Activated naive CD8-positive, alpha-beta T cell treated with anti-CD3 and anti-CD28 coated beads for 36 hours (primary cell): ENCODE measurements at places on chromosomes 3 and 15. TPM values are rescaled to one million over a fixed set of nuclear protein-coding genes. Genes with fewer than 3 reads are reported as not detected.

MKRN2 gene
- 27.8 TPM for total RNA-seq

- H3K4me1 ChIP-seq = no peaks in the 10 kb centered on the region
- H3K27me3 ChIP-seq = peaks cover 30% of the 10 kb centered on the region
- H3K4me3 ChIP-seq = no peak overlapping the region
- DNase-seq = no peak
- H3K27ac ChIP-seq = no peak overlapping the region
Observed at GRCh38 chr15:39828374-39828931, 45.8 kb upstream of the FSIP1 start.

CLDN18 gene
- total RNA-seq = not detected

GRCh38 chr3:117892431-117892841 is 1142.2 kb downstream of the IGSF11 start:
- no peaks in the 10 kb centered on the region for H3K27me3 ChIP-seq
- no peak for DNase-seq
- H3K36me3 ChIP-seq = no peaks in the 10 kb centered on the region
- H3K4me3 ChIP-seq = no peak overlapping the region

FRMD5 gene
- total RNA-seq = 0.42 TPM

- no peak for DNase-seq
- H3K27ac ChIP-seq = no peak overlapping the region
- H3K36me3 ChIP-seq = no peaks in the 10 kb centered on the region
- no peaks in the 10 kb centered on the region for H3K27me3 ChIP-seq
- no peaks in the 10 kb centered on the region for H3K4me1 ChIP-seq
Observed at GRCh38 chr3:21705769-21706168, 45.2 kb downstream of the ZNF385D start.

DNA sequence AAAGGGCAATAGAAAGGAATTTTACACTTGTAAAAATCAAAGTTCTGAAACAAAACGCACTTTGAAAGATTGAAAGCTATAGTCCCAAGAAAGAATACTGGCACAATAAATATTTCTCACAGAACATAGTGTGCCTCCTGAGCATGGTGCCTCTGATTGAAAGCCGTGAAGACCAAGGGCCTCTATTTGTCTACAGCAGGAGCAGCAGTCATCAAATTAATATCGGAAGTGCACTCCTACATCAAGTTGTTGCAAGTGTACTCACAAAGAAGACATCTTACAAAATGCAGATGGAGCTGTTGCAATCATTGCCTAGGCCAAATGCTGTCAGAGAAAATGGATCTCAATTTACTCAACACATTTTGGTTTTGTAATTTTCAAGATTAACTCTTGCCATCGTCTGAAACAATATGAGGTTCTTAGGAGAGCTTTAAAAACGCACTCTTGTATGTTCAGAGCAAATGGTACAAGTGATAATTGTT is 9.2 kb upstream of the WDR49 start:
- peaks cover 3% of the 10 kb centered on the region for H3K36me3 ChIP-seq
- no peaks in the 10 kb centered on the region for H3K27me3 ChIP-seq
- H3K4me1 ChIP-seq = no peaks in the 10 kb centered on the region
- H3K27ac ChIP-seq = no peak overlapping the region
- no peak overlapping the region for H3K4me3 ChIP-seq
- no peak for DNase-seq

PRSS50 gene
- not detected for total RNA-seq

DNA sequence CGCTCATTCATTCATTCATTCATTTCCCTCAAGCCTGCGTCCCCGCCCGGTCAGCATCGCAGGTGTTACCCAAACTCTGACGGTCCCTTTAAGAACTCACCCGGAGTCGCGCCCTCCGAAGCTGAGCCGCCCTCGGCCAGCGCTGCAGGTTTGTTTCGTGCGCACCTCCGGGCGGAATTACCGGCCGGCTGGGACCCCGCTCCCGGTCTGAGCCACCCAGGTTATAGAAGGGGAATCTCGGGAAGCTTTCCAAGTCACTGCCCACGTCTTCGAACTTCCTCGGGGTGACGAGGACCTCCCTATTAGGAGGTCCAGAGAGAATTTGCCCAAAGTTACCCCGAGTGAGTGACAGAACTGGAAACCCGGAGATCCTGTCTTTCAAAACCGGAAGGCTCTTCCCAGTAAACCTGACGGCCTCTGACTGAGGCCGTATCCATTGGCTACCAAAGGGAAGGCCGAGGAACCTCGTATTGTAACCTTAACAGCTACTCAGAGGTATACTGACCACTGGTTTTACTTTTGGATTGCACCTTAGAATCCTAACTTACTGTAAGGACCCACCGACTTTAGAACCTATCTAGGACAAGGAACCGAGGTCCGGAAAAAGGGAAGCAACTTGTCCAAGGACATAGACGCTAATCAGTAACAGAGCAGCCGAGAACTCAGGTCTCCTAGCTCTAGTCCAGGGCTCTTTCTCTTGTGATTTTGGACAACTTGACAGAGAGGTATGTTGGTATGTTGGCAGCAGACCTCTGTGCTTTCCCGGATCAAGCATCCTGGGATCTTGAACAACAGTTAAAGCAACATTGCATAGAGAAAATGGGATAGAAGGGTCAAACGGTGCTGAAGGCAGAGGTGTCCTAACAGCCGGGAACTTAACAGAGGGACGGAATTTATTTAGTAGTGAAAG is 788 bp upstream of the DLG1 start:
- peak overlapping the region; percentile 70 for H3K27ac ChIP-seq
- peak overlapping the region; percentile 89 for H3K4me3 ChIP-seq
- peak; percentile 46 for DNase-seq

GRCh38 chr15:43266834-43267233 is at the start of gene TGM5:
Gene TGM5 (minus strand): TSS chr15:43266928. CDS start chr15:43266849, 79 bp downstream.
- DNase-seq = no peak
- H3K27me3 ChIP-seq = peaks cover 15% of the 10 kb centered on the region
- H3K4me3 ChIP-seq = no peak within 1 kb of the TSS
- no peak within 1 kb of the TSS for H3K27ac ChIP-seq
- H3K4me1 ChIP-seq = peaks cover 3% of the 10 kb centered on the region

DNA sequence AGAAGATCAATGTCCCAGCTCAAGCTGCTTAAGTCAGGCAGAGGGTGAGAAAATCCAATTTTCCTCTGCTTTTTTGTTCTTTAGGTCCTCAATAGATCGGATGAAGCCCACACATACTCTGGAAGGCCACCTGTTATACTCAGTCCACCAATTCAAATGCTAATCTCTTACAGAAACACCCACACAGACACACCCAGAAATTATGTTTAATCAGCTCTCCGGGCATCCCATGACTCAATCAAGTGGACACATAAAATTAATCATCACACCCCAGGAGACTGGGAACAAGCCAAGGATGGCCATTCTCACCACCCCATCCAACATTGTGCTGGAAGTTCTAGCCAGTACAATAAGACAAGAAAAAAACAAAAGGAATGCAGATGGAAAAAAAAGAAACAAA is 67.8 kb upstream of the SLC24A5 start:
- H3K4me3 ChIP-seq = no peak overlapping the region
- no peaks in the 10 kb centered on the region for H3K36me3 ChIP-seq
- peaks cover 19% of the 10 kb centered on the region for H3K27me3 ChIP-seq
- H3K4me1 ChIP-seq = no peaks in the 10 kb centered on the region

DNA sequence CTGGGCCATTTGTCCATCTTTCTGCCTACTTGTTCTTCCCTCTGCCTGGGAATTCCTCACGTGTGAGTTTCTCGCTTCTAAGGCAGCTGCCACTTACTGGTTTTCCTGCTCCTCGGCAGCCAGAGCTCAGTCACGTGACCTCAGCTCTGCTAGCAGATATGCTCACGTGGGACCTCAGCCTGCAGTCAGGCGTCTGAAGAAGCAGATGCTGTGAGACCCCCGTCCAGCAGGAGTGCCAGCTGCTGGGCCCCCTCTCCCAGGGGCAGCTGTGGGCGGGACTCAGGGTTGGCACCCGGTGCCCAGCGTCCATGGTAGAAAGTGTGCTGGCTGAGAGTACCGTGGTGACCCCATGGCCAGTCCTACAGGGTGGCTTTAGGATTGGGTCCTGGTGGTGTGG is 161.3 kb upstream of the TLE3 start:
- no peaks in the 10 kb centered on the region for H3K36me3 ChIP-seq
- H3K4me3 ChIP-seq = no peak overlapping the region
- peak overlapping the region; percentile 76 for H3K27ac ChIP-seq
- no peak for DNase-seq
- H3K27me3 ChIP-seq = no peaks in the 10 kb centered on the region
- peaks cover 57% of the 10 kb centered on the region for H3K4me1 ChIP-seq

GRCh38 chr15:60214201-60214600 is 183.6 kb downstream of the ANXA2 start:
- H3K4me3 ChIP-seq = no peak overlapping the region
- no peaks in the 10 kb centered on the region for H3K4me1 ChIP-seq
- H3K27me3 ChIP-seq = peaks cover 13% of the 10 kb centered on the region
- no peak for DNase-seq
- no peaks in the 10 kb centered on the region for H3K36me3 ChIP-seq

SUCLG2 gene
- total RNA-seq = 65.4 TPM

HTR3D gene
- not detected for total RNA-seq

GOLGA8S gene
- 0.18 TPM for total RNA-seq

DNA sequence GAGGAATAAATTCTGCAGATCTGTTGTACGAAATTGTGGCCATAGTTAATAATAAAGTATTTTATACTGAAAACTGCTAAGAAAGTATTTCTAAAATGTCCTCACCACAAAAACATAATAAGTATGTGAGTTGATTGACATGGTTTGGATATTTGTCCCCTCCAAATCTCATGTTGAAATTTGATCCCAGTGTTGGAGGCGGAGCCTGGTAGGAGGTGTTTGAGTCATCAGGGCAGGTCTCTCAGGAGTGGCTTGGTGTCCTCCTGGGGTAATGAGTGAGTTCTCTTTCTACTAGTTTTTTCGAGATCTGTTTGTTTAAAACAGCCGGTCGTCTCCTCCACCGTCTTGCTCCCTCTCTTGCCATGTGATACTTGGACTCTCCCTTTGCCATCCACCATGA is 424.1 kb upstream of the KCNMB2 start:
- H3K27me3 ChIP-seq = no peaks in the 10 kb centered on the region
- no peaks in the 10 kb centered on the region for H3K36me3 ChIP-seq
- no peak overlapping the region for H3K4me3 ChIP-seq

GRCh38 chr15:94972314-94972713 is 741.0 kb downstream of the MCTP2 start:
- no peaks in the 10 kb centered on the region for H3K4me1 ChIP-seq
- no peak overlapping the region for H3K27ac ChIP-seq
- H3K4me3 ChIP-seq = no peak overlapping the region
- H3K27me3 ChIP-seq = peaks cover 4% of the 10 kb centered on the region
- no peak for DNase-seq

- H3K27ac ChIP-seq = no peak overlapping the region
- H3K4me3 ChIP-seq = no peak overlapping the region
- DNase-seq = no peak
- no peaks in the 10 kb centered on the region for H3K27me3 ChIP-seq
- peaks cover 1% of the 10 kb centered on the region for H3K36me3 ChIP-seq
- H3K4me1 ChIP-seq = no peaks in the 10 kb centered on the region
Observed at GRCh38 chr15:48695088-48695826, 49.7 kb upstream of the FBN1 start.

DNA sequence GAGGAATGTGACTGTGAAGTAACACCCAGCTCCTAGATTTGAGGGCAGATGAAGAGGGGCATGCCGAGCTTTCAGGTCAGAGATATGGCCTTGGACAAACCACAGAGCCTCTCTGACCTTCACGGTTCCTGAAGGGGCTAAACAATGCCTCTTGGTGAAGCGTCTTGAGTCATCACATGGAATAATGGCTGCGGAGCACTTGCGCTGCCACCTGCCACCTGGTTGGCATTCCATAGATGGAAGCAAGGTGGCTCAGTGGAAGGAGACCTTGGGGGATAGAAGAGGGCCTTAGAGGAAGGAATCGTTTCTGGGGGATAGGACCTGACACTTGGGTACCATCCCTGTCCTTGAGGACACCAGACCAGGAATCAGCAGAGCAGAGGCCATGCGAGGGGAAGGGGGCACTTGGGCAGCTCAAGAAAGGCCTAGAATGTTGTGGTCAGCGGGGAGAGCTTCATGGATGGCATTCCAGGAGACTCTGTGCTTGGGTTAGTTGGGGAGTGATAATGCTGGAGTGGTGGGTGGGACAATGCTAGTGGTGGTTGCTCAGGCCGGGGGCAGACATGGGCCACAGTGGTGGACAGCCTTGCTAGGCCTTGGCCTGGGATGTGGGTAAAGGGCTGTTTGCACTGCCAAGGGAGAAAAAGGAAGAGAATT is 12.6 kb downstream of the MRAS start:
- no peaks in the 10 kb centered on the region for H3K27me3 ChIP-seq
- no peak for DNase-seq
- no peaks in the 10 kb centered on the region for H3K4me1 ChIP-seq
- H3K27ac ChIP-seq = no peak overlapping the region
- no peak overlapping the region for H3K4me3 ChIP-seq

IL17RD gene
- total RNA-seq = 0.04 TPM

IDH3A gene
- 149 TPM for total RNA-seq

DNA sequence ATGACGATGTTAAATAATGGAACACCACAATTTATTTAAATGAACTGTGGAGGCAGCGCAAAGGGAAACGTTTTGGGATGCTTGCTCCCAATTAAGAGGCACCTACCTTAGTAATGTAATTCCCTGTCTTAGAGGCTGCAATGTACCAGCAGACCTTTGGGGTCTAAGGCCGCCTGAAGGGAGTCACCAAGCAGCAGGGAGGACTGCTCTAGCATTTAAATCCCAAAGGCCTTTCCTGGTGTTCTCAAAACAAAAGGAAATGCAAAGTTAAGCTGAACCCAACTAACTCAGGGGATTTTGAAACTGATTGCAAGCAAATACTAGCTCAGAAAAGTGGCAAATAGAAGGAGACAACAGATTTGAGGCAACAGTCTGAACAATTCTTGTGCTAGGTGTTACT is 510.8 kb downstream of the GABRG3 start:
- no peak overlapping the region for H3K4me3 ChIP-seq
- H3K36me3 ChIP-seq = no peaks in the 10 kb centered on the region
- DNase-seq = no peak
- H3K27ac ChIP-seq = no peak overlapping the region
- no peaks in the 10 kb centered on the region for H3K4me1 ChIP-seq

- no peak for DNase-seq
- H3K36me3 ChIP-seq = no peaks in the 10 kb centered on the region
- H3K4me1 ChIP-seq = no peaks in the 10 kb centered on the region
- no peak overlapping the region for H3K27ac ChIP-seq
- no peak overlapping the region for H3K4me3 ChIP-seq
Observed at GRCh38 chr3:99402755-99403154, 235.6 kb upstream of the COL8A1 start.

STRIT1 gene
- total RNA-seq = not detected

TLE3 gene
- 71.6 TPM for total RNA-seq

DNA sequence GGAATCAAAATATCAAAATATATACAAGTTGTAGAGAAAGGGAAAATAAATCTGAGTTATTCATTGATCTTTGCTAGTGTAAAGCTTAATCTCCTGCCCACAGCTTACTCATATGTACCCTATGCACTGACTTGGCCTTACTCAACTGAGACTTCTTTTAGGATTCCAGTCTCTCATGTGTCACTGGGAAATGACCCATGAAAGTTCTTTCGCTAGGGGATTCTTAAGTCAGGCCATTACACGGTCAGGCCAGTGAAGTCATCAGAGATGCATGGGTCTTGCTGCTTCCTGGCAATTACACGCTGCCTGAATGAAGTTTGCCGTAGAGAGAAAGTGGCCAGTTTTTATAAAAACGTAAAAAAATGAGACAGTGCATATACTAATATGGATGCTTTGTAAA is 20.7 kb upstream of the LPP start:
- peaks cover 2% of the 10 kb centered on the region for H3K4me1 ChIP-seq
- no peak for DNase-seq
